ENCODE measurements at places on chromosomes 11 and 22. TPM values are rescaled to one million over a fixed set of nuclear protein-coding genes. Genes with fewer than 3 reads are reported as not detected.
A peak's percentile ranks its signal among the peaks of the same experiment; 100 is the strongest.

Gene TCF20
- polyA plus RNA-seq: 26.2 TPM

Gene HEPN1
- polyA plus RNA-seq: 1.3 TPM

Gene OR6T1
- not detected for polyA plus RNA-seq

Gene LSP1
- 5.2 TPM for polyA plus RNA-seq

Gene IL10RA
- polyA plus RNA-seq: 2.4 TPM

Gene TMEM126A
- 34.8 TPM for polyA plus RNA-seq

Gene C11orf42
- polyA plus RNA-seq: 0.66 TPM

Gene MOGAT2
- 1.6 TPM for polyA plus RNA-seq

Gene BAIAP2L2
- 7.8 TPM for polyA plus RNA-seq

Gene OR52A1
- polyA plus RNA-seq: not detected

Gene GLB1L3
- 1.5 TPM for polyA plus RNA-seq

DNA sequence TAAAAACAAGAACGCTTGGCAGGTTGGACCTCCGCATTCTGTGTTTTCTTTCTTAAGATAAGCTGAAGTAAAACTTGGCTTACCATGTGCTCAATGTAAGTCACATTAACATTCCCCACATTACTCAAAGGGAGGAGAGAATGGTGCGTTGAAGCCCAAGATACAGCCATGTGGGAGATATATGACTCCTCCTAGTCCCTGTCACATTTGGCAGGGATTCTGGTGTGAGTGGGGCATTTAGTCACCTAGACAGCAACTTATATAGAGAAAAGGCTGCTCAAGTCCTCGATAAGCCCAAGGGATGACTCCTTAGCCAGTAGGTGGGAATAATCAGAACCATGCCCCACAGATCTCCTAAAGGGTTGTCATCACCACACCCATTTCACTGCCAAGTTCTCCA, 4.6 kb downstream of the PRSS23 start:
- DNase-seq: no peak

DNA sequence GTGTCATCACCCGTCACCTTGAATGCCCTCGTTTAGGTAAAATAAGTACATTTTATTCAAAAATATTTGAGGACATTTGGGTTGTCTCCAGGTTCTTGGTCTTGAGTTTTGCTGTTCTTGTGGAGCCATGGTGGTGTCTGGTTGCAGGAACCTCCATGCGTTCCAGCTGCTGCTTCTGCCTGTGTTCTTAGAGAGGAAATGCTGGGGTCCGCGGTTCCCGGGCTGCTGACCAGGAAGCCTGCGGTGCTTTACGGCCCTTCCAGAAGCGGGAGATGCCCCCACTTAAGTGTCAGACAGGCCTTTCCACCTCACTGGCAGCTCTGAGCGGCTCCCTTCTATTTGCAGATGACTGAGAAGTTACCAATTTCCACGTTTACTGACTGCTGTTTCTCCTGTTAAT, 66.8 kb downstream of the LRP5 start:
- DNase-seq: no peak

- peak; percentile 94 for DNase-seq
These were observed at the start of gene NCAM1 for GRCh38 chr11:112961146-112961668. Gene NCAM1 (plus strand): TSS chr11:112961420.

GRCh38 chr11:65488273-65489034, 10.4 kb upstream of the MALAT1 start:
- no peak for DNase-seq

DNA sequence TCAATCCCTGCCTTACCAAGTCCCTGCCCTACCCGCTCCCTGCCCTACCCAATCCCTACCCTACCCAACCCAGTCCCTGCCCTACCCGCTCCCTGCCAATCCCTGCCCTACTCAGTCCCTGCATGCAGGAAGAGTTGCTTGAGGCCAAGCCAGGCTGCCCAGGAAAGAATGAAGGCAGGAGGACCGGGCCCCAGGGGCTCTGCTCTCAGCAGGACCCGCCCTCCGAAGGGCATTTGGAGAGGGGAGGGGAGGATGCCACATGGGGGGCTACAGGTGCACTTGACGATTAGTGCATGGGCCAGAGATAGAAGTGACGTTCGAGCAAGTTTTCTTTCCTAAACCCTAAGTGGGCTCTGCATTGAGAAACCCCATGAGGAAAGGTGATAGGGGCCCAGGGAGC, 581.2 kb downstream of the TBC1D22A start:
- DNase-seq: no peak

DNA sequence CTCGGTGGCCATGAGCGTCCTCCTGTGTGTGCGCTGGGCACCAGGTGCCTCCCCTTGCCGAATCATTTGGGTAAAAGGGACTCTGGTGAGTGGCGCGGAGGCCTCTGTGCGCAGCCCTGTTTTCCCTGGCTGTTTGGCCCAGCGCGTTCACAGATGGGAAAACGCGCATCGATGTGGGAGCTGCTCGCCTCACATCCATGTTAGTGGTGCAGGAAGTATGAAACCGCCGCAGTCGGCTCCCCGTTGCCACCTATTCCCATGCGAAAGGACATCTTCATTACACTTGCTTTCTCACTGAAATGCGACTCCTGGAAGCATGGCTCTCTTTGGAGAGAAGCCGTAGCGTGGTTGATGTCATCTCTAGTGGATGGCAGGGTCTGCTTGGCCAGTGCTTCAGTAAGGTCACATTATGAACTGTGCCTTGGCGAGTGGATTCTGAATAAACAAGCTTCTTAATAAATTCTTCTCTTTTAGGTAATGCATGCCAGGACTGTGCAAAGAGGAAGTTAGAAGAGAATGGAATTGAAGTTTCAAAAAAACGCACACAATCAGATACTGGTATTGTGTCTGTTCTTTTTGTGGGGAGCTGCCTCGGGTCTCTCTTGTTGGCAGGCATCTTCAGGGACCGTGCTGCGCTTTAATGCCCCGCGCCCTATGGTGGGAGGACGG, 26.3 kb downstream of the FAM118A start:
- DNase-seq: no peak

- DNase-seq: no peak
These were observed 97.9 kb downstream of the RCN1 start for GRCh38 chr11:32188785-32189184.

- DNase-seq: no peak
These were observed 35.8 kb downstream of the CSTPP1 start for GRCh38 chr11:46972343-46972742.

- DNase-seq: no peak
These were observed 8.2 kb downstream of the UBASH3B start for GRCh38 chr11:122663764-122664163.

DNA sequence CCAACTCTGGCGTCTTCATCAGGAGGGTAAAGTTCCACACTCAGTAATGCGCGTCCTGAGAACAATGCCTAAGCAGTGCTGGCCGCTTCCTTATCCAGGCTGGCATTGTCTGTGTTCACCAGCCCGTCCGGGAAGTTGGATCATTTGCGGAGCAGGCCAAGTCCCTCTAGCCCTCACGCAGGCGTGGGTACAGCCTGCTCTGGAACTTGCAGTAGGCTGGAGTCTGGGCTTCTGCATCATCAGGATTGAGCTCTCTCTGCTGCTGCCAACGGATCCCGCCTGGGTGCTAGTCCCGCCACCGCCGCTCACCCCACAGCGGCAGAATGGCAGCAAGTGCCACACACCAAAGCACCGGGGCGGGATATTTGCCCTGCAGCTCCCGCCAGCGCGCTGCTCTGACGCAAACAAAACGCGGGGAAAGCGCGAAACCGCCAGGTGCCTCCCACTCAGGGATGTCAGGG, 29.0 kb downstream of the GLYATL1 start:
- peak; percentile 6 for DNase-seq

DNA sequence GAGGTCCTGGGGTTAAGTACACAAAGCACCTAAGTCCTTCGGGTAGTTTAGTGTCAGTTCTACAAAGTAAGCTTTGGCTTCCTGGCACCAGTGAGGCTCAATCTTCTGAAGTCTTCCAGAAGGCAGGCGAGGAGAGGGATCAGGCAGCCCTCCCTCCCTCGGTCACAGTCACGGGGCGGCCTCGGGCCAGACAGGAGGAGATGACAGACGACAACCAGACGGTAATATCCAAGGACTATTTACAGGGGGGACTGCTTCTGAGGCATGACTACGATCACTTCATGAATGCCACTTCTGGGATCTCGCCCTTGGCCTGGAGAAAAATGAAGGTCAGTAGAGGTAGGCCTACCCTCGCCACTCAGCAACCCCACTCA, 383 bp upstream of the TMEM223 start:
- no peak for DNase-seq

DNA sequence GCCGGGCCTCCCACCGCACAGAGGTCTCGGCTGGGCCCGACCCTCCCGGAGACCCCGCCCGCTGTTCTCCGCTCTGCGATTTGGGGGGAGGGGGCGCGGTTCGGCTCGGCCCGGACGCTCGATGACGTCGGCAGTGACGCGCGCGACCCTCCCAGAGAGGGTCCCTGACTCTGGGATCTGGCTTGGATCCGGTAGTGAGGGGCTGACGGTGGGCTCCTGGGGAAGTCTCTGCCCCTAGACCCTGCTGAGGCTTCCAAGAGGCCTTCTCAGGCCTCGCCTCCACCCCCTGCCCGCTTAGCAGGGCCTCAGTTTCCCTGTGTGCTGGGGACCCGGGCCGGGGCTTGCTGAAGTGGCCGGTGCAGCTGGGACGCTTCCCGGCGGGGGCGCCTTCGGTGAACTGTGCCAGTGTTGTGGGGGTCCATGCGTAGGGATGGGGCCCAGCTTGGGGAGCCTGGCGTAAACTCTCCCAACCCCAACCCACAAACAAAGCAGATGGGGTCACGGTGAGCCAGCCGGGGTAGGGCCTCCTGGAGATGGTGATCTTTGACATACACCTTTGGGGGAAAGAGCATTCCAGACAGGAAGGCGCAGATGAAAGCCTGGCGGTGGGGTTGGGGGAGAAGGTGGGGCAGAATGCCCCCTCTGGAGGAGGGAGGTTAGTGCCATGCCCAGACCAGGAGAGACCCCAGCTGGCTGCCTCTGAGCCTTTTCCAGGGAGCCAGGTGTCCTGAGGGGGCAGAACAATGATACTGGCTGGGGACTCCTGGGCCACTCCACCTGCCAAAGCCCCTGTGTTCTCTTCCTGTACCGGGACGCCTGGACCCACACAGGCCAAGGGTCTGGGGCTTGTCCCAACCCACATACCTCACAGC, 1.0 kb downstream of the B4GALNT4 start:
- DNase-seq: no peak

- no peak for DNase-seq
These were observed 66.2 kb downstream of the THAP12 start for GRCh38 chr11:76314741-76315090.

DNA sequence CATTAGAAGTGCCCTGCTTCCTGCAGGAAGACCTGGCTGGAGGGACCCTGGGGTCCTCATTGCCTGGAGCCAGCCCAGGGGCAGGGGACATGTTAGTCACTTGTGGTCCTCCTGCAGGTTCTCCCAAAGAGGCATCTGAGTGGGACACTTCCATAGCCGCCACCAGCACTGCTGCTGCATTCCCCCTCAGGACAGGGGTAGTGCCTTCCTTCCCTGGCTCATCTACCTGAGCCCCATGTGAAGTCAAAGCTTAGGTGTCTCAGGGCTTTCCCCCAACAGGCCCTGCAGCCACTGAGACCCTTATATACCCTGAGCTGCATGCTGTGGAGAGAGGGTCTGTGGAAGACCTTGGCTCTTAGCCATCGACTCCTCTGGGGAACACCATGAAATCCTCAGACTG, 45.0 kb upstream of the VPREB1 start:
- no peak for DNase-seq

- no peak for DNase-seq
These were observed 1.1 kb upstream of the GPR83 start for GRCh38 chr11:94402355-94402754.

- DNase-seq: no peak
These were observed 5.1 kb downstream of the MRGPRF start for GRCh38 chr11:69007975-69008381.

DNA sequence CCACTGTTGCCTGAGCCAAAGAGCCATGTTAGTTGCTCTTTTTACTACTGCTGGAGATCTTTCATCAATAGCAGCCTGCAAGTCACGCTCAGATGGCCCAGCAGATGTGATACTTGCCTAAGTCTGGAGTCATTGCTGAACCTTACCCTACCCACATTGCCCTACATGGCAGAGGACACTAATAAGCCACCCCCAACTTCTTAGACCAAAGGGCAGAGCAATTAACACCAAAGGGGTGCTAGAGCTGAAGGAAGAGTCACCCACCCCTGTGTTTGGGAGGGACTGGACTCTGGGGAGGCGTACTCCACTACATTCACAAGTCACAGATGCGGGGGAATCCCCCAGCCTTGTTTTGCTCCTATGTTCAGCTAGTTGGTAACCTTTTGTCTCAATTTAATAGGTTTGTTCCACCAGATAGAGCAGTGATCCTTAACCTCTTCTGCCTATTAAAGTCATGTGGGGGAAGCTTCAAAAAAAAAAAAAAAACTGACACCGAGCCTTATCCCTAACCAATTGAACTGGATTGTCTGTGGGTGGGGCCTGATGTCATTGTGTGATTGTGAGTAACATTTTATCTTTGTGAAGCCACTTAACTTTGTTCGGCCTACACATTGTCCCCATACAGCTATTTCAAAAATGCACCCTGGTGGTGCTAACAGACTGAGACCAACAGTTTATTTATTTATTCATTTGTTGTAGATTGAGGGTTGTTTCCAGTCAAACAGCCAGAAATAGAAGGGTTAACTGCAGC, 13.1 kb downstream of the ADM start:
- DNase-seq: no peak

DNA sequence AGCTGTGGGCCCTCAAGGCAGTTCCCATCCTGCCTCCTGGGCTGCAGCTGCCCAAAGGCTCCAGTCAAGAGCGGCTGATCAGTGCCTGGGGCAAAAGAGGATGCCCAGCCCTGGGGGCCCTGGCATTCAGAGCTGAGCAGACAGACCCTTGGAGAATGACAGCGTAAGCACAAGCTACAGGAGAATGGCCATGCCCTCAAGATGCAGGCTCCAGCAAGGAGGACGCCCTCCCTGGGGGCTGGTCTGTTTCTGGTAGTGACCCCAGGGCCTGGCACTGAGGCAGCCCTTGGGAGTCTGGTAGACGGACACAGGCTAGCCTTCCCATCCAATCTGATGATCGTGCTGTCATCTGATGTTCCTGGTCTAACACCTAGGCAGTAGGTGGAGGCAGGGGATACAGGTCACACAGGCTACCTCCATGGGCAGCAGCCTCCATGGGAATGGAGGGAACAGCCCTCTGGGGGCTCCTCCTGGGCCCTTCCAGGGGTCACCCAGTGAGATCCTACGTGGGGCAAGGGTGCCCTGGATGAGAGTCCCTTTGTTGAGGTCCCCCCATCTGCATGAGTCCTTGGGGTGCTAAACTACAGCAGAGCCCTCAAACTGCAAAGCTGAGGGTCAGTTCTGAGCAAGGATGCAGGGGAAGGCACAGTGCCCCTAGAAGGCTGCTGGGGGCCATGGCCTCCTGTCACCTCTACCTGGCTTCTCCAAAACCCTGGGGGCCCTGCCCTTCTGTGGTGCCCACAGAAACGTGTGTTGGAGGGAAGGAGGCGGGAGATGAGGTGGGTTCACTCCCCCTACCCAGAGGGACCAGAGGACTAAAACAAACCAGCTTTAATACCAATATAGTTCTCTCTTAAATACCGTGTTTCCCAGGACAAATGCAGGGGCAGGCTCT, 10.2 kb upstream of the SF1 start:
- DNase-seq: no peak

GRCh38 chr11:119218141-119218878, 12.2 kb downstream of the CBL start:
- no peak for DNase-seq

DNA sequence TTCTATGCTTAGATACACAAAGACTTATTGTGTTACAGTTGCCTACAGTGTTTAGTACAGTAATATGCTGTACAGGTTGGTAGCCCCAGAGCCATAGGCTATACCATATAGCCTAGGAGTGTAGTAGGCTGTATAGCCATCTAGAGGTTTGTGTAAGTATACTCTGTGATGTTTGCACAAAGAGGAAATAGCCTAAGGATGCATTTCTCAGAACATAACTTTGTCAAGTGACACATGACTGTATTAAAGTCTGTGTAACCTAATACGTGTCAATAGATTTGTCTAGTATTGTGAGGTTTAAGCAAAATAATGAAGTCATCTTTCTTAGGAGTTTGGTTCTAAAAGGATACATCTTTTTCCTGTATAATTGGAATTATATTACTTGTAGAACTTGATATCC, 5.5 kb downstream of the ZC3H12C start:
- DNase-seq: no peak
